ENCODE measurements at places on chromosomes 5 and 9.

GRCh38 chr5:14445576-14446290, 135.9 kb upstream of the OTULINL start:
- no peak for DNase-seq

- DNase-seq, result no peak
Observed at GRCh38 chr5:6362846-6363245, 15.5 kb downstream of the MED10 start.

GRCh38 chr9:114691046-114691955, 9.3 kb upstream of the TEX48 start:
- no peak for DNase-seq

- no peak for DNase-seq
Observed at GRCh38 chr9:122228568-122229484, at the start of gene LHX6. TSS of gene LHX6 (minus strand) at chr9:122228957. CDS start at chr9:122228740, 217 bp downstream.

DNA sequence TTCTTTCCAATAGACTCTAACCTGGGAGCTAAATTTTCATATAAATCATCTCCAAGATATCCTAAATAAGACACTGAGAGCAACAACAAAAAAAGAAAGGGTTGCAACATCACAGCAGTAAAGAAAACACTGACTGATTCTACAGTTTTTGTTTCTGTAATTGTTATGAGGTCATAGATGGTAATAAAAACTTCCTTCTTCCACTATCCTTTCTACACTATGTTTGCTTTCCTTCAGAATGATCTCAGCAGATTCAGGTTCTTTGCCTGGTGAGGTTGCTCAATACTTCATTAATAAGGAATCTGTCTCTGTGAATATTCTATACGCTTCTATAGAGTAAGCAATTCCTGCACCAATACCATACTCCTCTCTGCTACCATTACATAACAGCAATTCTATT, 835.6 kb upstream of the GRAMD2B start:
- no peak for DNase-seq

GRCh38 chr5:14507156-14507941, 74.2 kb upstream of the OTULINL start:
- no peak for DNase-seq

DNA sequence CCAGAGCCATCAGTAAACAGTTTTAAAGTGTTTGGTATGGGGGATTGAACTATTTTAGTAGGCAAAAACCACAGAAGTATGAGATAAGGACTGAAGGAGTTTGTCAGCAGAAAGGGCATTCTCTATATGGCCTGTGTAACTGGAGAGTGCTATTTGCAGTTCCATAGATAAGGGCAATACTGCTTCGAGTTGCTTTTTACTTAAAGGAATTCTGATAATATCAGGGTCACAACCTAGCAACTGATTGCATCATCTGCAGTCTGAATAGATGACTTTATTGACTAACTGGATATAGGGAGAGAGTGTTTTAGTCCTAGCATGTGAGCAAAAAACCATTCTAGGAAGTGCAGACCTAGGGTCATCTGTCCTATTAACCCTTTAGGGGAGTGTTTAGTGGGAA, 645.2 kb upstream of the PTPRD start:
- DNase-seq, result no peak

DNA sequence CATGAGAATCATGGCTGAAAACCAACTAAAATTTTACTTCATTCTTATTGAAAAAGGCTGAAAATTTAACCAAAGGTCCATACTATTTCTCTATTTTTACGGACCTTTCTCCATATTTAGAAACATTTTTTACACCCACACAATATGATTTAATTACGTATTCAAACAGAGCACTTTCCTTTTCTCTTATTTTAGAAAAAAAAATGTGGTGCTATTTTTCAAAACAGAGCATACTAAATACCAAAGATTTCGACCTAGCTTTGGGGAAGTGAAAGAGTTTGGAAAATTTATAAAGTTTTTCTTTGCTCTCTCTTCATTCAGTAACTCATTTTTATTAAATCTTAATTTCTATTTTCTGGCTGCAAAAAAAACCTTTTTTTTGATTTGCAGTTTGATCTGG, 38.1 kb downstream of the RNF145 start:
- no peak for DNase-seq

GRCh38 chr5:120869831-120870230, 405.7 kb downstream of the PRR16 start:
- DNase-seq, result no peak

DNA sequence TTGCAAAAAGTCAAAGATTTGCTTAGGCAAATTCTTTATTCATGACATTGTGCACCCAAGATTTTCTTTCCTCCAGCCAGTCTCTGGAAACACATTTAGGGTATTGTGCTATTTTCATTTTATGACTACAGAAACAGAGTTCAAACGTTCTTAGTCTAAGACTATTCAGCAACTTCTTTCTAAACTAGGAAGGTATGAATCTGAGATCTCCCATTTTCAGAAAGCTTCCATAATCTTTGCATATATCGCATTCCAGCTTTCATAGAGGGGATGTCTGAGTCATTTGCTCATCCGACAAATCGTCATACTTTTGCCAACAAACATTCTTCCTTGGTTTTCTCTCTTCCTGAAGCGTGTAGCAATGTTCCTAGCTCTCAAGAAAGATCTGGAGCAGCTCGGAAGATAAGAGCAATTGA, 1.6 kb upstream of the PAPPA start:
- DNase-seq, result no peak

- DNase-seq, result no peak
Observed at GRCh38 chr5:161299053-161299452, 247.5 kb downstream of the GABRB2 start.

DNA sequence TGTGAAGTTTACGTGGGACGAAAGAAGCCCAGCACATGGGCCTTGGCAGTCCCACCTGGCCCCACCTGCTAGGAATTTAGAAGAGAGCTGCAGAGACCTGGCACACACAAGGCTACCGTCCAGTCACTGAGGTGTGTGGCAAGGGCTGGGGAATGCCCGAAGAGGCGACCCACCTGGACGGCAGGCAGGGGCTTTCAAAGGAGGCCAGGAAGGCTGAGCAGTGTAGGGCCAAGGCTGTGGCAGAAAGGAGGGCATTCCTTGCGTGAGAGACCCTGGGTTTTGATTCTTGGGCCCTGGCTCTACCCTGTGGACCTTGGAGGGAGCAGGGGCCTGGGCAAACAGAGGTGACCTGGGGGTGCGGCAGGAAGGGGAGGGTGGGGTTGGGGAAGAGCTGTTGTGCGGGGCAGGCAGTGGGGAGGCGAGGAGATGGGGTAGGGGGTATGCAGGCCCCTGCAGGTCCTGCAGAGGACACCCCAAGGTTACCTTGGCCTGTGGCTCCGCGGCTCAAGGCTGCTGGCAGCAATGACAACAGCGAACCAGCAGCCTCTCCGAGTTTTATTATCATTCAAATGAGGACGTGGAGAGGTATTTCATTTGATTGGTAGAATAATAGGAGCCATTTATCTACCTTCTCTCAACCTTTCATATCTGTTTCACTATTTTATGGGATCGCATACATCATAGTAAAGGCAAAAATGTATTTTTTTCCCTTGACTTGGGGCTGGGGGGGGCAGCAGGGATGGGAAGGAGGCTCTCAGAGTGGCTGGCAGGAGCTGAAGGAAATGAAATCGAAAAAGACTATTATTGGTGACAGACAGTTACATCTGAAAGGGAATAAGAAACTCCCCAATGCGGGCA, 24.8 kb downstream of the TSPAN17 start:
- no peak for DNase-seq

GRCh38 chr5:147869112-147869511, 9.4 kb upstream of the SCGB3A2 start:
- no peak for DNase-seq
